Activated CD8-positive, alpha-beta memory T cell treated with anti-CD3 and anti-CD28 coated beads for 1 hour (primary cell): ENCODE measurements at places on chromosomes 7 and 10.
A peak's percentile ranks its signal among the peaks of the same experiment; 100 is the strongest.

- no peak for DNase-seq
Measured at GRCh38 chr10:84392181-84392580, 63.8 kb downstream of the CCSER2 start.

DNA sequence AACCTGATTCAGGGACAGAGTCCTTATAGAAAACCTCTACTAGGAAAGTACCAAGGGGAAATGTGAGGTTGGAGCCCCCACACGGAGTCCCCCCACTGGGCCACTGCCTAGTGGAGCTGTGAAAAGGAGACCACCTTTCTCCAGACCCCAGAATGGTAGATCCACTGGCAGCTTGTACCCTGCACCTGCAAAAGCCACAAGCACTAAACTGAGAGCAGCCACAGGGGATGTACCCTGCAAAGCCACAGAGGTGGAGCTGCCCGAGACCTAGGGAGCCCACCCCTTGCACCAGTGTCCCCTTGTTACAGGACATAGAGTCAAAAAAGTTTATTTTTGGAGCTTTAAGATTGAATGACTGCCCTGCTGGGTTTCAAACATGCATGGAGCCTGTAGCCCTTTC lies 87.2 kb upstream of the KCNMA1 start:
- no peak for DNase-seq

- DNase-seq = no peak
Measured at GRCh38 chr10:101797403-101798059, 14.3 kb upstream of the NPM3 start.

DNA sequence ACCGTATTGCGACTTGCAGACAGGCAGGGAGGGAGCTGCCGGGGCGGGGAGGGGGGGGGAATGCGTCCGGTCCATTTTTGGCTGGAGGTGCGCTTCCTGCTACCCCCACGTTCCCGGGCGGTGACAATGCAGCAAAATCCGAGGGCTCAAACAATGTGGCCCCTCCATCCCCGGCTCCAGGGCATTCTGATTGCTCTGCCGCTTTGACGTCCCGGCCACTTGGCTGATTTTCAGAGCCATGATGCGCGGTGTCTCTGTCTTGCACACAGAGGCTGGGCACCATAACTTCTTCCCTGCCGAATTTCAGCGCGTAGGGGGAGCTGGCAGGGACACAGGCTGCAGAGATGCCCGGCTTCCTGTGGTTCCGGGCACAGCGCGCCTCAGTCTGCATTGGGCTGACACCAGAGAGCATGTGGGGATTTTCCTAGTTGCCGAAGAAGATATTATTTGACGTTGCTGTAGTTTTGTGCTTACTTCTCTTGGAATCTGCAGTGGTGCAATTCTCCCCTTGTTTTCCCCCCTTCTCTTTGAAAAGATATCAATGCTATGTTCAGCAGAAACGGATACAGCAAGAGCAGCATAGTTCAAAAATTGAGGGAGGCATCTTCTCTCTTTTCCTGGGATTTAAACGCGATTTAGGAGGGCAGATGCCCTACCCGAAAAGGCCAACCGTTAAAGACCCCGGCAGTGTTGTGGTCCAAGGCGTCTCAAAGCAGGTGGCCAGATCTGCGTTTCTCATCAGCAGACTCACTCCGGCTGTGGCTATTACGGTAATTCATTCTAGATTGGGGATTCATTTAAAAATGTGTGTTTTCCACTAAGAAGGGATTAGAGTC lies 1.4 kb downstream of the HECW1 start:
- no peak for DNase-seq

- peak; percentile 56 for DNase-seq
Measured at GRCh38 chr7:158818325-158819213, 10.7 kb downstream of the ESYT2 start.

- DNase-seq = no peak
Measured at GRCh38 chr7:90111-91063, 102.0 kb upstream of the FAM20C start.

DNA sequence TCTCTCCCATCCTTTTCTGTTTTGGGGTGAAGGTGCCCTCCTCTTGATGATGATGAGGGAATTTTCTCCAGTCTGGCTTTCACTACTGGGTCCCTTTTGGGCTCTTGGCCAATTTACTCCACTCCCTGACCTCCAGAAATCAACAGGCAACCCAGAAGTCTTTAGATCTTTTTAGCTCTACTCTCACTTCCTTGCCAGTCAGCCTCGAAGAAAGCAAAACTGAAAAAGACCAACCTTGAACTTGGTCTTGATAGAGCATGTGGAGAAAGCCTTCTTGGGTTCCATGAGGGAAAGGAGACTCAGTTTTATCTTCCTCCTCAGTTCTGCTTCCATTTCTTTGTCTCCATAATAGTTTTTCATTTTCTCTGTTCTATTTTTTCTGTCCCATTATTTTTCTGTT lies 91.4 kb upstream of the NPVF start:
- no peak for DNase-seq

GRCh38 chr7:83054472-83054871 lies 108.2 kb downstream of the PCLO start:
- DNase-seq = no peak

DNA sequence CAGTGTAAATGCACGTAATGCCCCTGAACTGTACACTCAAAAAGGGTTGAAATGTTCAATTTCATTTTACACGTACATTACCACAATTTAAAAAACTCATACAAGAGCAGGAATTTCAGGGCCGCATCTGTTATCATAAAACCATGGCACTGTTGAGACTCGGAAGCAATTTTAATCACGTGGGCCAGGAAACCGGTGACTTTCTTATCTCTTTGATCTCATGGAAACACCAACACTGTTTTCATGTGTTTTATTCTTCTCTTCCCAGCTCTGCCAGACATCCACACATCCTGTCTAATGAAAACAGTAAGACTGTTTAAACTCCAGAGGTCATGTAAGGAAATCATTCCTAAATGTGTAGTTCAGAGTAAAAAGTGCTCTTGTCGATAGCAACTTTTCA lies 35.9 kb downstream of the PTPRE start:
- no peak for DNase-seq

DNA sequence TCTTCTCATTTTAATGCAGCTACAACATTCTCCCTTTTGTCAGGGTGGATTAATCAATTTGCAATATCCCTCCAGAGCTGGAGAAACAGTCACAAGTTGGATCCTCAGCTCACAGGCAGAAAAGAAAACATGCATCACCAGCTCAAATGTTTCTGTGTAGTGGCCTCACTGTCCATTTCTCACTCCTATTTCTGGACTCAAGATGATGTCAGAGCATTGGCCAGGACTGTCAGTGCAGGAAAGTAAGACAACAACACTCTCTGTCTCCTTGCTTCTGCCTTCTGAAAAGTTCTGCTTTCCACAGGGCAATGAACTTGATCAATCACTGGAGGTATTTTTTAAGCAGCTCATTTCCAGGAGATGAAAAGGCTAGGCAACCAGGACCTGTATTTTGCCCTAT lies 8.2 kb upstream of the SVIL start:
- DNase-seq = no peak

- DNase-seq = no peak
Measured at GRCh38 chr7:28941633-28942032, 16.5 kb downstream of the TRIL start.

DNA sequence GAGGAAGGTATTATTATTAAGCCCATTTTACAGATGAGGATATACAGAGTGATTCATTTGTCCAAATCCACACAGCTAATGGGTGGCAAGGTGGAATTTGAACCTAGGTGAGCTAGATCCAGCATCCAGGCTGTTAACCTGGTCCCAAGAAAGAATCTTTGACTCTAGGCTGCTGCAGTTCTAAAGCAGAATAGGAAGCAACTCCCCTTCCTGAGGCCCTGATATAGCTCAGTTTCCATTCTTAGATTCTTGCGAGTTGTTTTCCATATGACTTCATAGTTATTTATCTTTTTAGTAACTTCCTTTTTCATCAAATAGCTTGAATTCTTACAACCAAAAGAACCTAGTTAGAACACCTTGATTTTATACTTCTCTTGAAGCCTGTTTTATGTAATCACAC lies 24.1 kb upstream of the ZC3HAV1L start:
- no peak for DNase-seq

GRCh38 chr7:139661043-139661440 lies 116.8 kb downstream of the HIPK2 start:
- no peak for DNase-seq

DNA sequence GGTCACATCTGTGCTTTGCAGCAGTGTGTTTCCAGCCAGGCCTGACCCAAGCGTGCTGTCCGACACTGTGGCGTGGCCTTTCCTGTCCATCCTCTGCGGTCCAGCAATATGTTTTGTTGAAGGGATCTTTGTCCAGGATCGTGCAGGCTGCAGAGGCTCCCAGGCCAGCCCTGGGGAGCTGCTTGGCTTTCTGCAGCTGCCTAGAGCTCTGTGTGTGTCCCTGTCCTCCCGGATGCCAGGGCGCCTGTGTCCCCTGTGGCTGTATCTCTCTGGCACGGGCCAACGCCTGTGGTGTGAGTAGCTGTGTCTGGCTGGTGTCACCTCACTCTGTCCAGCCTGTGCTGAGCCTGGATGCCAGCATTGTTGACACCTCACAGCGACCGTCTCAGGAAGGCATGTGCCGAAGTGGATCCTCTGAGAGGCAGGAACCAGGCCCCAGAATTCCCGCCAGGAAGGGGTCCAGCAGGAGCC lies 94.5 kb downstream of the INPP5A start:
- no peak for DNase-seq

- DNase-seq = no peak
Measured at GRCh38 chr7:50798126-50798525, 15.4 kb upstream of the GRB10 start.

- DNase-seq = no peak
Measured at GRCh38 chr7:101814081-101814990, 3.1 kb upstream of the CUX1 start.

DNA sequence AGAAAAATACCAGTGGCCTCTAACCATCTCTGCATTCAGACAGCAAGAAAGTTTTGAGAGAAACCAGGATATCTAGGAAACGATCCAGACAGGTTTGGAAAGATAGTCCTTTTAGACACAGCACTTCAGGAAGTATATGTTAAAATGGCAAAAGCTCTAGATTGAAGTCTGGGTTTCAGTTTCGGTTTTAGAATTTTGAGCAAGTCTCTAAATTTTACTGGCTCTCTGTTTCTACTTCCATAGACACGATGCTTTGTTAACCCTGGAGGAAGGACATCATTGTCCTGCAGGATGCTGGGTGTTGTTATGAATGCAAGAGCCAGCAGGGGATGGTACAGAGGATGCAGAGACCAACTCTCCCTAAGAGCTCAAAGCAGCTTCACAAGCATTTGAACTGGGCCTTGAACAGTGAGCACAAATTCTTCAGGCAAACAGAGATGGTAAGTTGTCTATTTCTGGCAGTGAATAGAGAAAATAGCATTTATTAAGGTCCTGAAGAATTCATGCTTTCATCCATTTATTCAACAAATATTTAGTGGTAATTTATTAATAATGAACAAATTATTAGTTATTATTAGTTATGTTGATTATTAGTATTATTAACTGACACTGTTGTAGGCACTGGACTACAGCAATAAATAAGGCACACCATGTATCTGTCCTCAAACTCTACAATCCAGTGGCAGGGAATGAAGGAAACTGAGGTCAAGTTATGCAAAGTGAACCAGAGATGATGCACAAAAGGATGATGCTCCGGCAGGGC lies 152.7 kb upstream of the NRP1 start:
- no peak for DNase-seq

DNA sequence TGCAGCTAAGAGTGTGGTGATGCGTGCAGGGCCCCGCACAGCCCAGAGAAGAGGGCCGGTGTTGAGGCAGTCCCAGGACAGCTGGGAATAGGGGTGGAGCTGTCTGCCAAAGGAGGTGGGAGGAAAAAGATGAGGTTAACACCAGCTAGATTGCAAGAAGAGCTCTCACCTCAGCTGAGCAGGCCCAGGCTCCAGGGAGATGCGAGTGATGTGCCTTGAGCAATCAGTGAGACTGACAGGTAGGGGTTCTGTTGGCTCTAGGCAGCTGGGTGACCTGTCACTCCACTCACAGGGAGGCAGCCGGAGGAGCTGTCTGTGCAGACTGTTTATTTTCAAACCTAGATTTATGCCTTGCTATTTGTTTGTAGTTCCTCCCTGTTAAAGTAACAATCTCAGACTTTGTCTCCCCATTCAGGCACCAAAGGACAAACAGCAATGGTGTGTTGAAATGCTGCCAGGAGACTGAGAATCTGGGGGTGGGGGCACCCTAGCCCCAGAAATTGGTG lies 205.1 kb upstream of the CXCL12 start:
- DNase-seq = no peak

DNA sequence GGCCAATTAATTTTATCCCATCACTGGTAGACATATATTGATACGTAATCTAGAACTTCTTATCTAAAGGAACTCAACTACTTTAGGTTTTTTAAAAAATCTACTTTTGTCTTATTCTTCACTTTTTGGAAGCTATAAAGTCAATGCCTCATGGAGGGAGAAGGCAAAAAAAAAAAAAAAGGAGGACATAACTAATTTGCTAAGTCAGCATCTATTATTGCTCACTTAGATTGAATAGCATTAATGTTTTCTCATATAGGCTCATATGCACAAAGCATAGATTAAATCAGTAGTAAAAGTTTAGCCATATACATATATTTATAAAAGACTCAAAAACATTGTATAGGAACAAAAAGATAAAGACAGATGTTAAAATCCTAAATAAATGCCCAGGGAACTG lies 179.3 kb upstream of the DGKB start:
- DNase-seq = no peak
